ENCODE measurements at places on chromosomes 5 and 9.

DNA sequence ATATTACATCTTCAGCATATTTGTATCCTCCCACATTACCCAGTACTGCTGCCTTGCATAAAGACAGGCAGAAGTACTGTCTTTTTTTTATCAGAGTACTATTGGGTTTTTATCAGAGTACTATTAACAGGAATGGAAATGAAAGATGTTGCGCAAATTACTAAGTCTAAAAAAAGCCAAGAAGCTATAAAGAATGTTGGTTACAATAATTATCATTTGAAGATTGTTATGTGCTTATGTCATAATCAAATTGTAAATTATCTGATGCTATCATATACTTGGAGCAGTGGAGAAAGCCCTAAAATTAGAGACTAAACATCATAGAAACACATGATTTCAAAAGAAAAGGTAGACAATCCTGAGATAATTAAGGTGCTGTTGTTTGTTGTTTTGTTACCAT lies 188.8 kb downstream of the CCDC192 start:
- DNase-seq = no peak

DNA sequence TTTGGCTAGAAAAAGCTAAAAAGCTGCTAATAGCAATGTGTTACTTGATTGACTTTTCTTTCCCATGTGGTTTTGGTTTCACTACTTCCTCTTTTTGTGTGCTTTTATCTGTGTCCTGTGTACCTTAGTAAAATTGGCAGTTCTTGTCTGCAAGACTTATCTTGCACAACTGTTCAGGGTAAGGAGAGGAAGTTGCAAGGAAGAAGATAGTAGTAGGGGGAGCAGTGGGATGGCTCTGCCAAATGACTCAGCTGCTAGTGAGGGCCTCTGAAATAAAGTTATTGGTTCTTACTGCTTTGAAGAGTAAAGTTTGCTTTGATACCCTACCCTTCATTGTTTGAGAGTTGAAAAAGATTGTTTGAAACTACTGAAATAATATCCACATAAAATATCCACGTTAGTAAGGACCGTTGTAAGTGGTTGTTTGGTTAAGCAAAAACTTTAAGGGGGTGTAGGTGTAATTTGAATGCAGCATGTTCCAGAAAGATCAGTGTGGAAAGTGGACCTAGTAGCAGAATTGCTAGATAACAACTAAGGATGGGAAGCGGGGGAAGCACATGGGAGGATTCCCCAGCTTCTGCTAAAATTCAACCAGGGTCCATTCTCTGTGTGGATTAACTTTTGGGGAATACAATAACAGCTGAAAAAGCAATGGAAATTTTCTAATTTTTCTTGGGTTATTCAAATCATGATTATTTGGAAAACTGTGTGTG lies 123.5 kb downstream of the SCAMP1 start:
- DNase-seq = peak; percentile 83

DNA sequence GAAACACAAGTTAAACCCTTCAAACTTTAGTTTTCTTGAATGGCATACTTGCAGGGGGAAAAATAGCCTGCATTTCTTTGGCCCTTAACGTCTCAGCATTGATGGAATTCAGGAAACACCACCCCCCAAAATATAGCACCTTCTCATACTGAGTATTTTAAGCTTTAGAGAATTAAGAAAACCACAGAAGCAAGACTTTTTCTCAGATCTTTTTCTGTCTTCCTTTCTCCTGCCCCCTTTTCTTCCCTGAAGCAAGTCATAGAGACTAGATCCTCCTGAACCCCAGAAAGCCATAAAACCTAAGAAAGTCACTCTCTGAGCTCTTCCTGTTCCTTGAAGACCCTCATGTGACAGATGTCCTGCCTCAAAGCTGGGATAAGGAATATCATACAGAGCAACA lies 1069.9 kb downstream of the EFNA5 start:
- no peak for DNase-seq

DNA sequence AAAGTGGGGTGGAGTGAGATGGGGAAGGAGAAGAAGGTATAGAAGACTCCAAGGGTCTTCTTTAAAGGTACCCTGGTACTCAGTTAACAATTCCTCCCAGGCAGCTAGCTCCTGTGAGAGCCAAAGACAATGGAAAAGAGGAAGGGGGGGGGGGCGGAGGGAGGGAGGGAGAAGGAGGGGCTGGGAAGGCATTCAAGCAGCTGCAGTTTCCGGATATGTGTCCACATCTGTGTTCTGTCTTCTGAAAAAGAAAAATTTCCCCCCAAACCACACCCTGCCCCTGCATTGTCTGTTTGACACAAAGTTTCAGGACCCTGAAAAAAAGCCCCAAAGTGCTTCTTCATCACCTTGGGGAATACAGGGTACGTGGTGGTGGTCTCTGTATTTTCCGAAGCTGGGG lies 11.1 kb downstream of the SPRY4 start:
- DNase-seq = no peak
